ENCODE measurements at places on chromosomes 5 and 9. TPM values are rescaled to one million over a fixed set of nuclear protein-coding genes. Genes with fewer than 3 reads are reported as not detected.
A peak's percentile ranks its signal among the peaks of the same experiment; 100 is the strongest.

CARTPT gene
- not detected for total RNA-seq

FCN2 gene
- total RNA-seq = not detected

AIF1L gene
- total RNA-seq = 0.45 TPM

NAIP gene
- total RNA-seq = 4.3 TPM

GRCh38 chr5:126846744-126847455 is 70.0 kb downstream of the LMNB1 start:
- DNase-seq = peak; percentile 20
